Chondrocyte (in vitro differentiated cells): ENCODE measurements at places on chromosomes 3 and 15. TPM values are rescaled to one million over a fixed set of nuclear protein-coding genes. Genes with fewer than 3 reads are reported as not detected.

DNA sequence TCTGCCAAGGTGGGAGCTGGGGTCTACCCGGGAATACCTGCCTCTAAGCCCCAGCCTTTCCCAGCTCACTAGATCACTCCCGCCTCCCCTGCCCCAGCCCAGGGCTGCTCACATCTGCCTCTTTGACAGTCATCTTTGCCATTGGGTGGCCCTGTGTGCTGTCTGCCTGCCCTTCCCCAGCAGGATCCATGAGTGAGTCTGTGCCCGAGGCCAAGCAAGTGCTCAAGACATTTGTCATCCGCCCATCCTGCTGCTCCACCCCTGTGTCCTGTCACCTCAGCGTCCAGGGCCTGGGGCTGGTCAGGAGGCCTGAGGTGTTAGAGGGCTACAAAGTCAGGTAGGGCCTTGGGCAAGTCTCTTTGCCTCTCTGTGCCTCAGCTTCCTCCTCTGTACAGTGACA is 89.4 kb downstream of the LSM3 start:
- no peak for DNase-seq

PRICKLE2 gene
- total RNA-seq = 48.2 to 103 TPM (median 60.5 TPM) in 3 replicates

GASK1A gene
- 0.17 TPM in 1 of 3 replicates, not detected in the others for total RNA-seq

- no peak for DNase-seq
These were observed 185.8 kb upstream of the IL12A start for GRCh38 chr3:159802864-159803263.

ZNF710 gene
- 6.7 to 14.4 TPM (median 12.9 TPM) in 3 replicates for total RNA-seq

CRABP1 gene
- total RNA-seq = not detected in 3 replicates

DNA sequence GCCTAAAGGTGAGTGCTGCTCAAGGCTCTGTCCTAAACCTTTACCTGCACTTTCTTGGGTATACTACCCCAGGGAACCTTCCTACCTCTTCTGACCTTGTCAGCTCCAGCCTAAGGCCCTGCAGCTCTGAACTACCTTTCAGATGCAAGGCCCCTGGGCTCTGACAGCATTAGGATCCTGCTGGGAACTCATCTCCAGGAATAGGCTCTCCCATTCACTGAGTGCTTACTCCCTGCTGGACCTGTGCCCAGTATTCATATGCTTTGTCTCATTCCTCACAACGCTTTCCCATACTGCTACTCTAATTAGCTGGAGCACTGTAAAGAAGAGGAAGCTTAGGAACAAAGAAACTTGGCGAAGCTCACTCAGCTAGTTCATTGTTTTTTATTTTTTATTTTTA is 53.8 kb upstream of the RAB6B start:
- DNase-seq = no peak

GRCh38 chr3:105867712-105868430 is 941 bp downstream of the CBLB start:
- no peak for DNase-seq

CYP19A1 gene
- 1.3 TPM in 1 of 3 replicates, not detected in the others for total RNA-seq

DNA sequence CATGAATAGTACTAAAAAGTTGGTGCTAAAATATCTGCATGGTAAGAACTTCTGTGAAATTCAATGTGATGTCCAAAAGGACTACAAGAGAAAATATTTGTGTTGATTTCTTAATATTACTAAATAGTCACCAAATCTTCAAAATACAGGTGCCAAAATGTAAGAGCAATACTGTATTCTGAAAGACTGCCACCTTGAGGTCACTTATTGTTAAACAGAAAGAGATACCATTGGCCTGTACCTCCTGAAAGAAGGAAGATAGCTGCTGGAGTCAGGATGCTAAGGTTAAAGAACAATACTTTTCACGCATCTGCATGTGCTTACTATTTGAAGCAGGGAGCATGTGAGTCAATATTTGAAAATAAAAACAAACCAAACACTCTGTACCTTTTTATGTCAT is 72.0 kb upstream of the LSAMP start:
- DNase-seq = no peak

GLDN gene
- 0.29 to 0.41 TPM (median 0.35 TPM) in 3 replicates for total RNA-seq

PPM1L gene
- 3.3 to 9.6 TPM (median 8.5 TPM) in 3 replicates for total RNA-seq

DNA sequence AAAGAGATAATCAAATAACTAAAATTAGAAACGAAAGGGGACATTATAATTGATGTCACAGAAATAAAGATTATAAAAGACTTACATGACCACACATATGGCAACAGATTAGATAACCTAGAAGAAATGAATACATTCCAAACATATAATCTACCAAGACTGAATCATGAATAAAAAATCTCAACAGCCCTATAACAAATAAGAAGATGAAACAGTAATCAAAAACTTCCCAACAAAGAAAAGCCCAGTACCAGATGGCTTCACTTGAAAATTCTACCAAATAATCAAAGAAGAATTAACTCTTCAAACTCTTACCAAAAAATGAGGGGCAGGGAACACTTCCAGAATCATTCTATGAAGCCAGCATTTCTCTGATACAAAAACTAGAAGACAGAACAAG is 11.8 kb downstream of the TOP2B start:
- no peak for DNase-seq

TGM4 gene
- 0.27 TPM in 1 of 3 replicates, not detected in the others for total RNA-seq

- DNase-seq = no peak
These were observed 34.2 kb downstream of the RAB11A start for GRCh38 chr15:65903296-65904073.

EPHA6 gene
- 0.33 to 0.70 TPM (median 0.62 TPM) in 3 replicates for total RNA-seq

DNA sequence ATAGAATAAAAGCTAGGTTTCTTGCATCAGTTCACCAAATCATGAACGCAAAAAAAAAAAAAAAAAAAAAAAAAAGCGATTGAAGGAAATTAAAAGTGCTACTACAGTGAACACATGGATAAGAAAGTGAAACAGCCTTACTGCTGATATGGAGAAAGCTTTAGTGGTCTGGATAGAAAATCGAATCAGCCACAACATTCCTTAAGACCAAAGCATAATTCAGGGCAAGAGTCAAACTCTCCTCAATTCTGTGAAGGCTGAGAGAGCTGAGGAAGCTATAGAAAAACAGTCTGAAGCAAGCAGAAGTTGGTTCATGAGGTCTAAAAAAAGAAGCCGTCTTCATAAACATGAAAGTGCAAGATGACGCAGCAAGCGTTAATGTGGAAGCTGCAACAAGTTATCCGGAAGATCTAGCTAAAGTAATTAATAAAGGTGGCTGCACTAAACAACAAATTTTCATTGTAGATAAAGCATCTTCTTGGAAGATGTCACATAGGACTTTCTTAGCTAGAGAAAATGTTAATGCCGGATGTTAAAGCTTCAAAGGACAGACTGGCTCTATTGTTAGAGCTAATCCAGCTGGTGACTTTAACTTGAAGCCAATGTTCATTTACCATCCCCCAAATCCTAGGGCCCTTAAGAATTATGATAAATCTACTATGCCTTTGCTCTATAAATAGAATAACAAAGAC is 19.2 kb downstream of the P3H2 start:
- DNase-seq = no peak

- no peak for DNase-seq
These were observed 185.8 kb upstream of the BCL6 start for GRCh38 chr3:187931101-187931500.

- no peak for DNase-seq
These were observed 121.3 kb downstream of the STAG1 start for GRCh38 chr3:136630915-136631314.

- no peak for DNase-seq
These were observed 18.6 kb downstream of the CMTM8 start for GRCh38 chr3:32257042-32257441.
